Osteoblast (primary cell): ENCODE measurements at places on chromosomes 5 and 9. TPM values are rescaled to one million over a fixed set of nuclear protein-coding genes. Genes with fewer than 3 reads are reported as not detected.

The FABP6 gene
- not detected in 2 replicates for total RNA-seq

The PGM5 gene
- total RNA-seq: 0.36 and 1.2 TPM in 2 replicates

The PCAT7 gene
- total RNA-seq: under 0.01 and 0.36 TPM in 2 replicates

The IFNA16 gene
- not detected in 2 replicates for total RNA-seq

The SAPCD2 gene
- 0.88 and 1.1 TPM in 2 replicates for total RNA-seq

The NPR3 gene
- 73.1 and 92.3 TPM in 2 replicates for total RNA-seq

The ADCY2 gene
- total RNA-seq: under 0.01 and 0.59 TPM in 2 replicates

The SLC36A2 gene
- not detected in 2 replicates for total RNA-seq

The POU5F2 gene
- 1.8 and 2.9 TPM in 2 replicates for total RNA-seq
